ENCODE measurements at places on chromosomes 13 and 19.

DNA sequence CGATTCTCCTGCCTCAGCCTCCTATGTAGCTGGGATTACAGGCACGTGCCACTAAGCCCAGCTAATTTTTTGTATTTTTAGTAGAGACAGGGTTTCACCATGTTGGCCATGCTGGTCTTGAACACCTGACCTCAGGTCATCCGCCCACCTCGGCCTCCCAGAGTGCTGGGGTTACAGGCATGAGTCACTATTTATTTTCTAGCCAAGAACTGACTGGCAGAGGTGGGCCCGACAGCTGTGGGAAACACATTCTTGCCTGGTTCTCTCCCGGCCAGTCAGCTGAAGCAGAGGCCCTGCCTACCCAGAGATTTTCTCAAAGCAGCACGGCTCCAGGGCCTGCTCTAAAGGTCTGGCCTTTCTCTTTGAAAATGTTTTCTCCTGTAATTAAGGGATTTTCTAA is 108.0 kb downstream of the KCTD15 start:
- DNase-seq = no peak

- no peak for DNase-seq
Measured at GRCh38 chr13:97364031-97364430, 69.9 kb upstream of the RAP2A start.

- DNase-seq = no peak
Measured at GRCh38 chr13:55573565-55573964, 1567.2 kb upstream of the PRR20A start.

DNA sequence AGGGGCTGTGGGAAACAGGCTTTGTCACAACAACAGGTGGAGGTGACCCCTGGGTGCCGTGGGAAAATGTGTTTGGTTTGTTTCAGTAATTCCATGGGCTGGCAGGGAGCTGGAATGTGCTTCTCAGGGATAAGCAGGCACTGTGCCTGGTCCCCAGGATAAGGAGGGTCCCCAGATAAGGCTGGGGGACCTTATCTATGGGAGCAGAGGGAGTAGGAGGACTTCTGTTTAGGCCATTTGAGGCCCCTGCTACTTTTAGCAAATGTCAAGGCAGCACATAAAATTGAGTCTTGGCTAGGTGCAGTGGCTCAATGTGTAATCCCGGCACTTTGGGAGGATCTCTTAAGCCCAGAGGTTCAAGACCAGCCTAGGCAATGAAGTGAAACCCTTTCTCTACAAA is 59.5 kb downstream of the KCNC3 start:
- no peak for DNase-seq

GRCh38 chr19:3810708-3811355 is 24.7 kb upstream of the MATK start:
- no peak for DNase-seq

GRCh38 chr19:19582471-19582870 is 36.0 kb downstream of the PBX4 start:
- DNase-seq = no peak

DNA sequence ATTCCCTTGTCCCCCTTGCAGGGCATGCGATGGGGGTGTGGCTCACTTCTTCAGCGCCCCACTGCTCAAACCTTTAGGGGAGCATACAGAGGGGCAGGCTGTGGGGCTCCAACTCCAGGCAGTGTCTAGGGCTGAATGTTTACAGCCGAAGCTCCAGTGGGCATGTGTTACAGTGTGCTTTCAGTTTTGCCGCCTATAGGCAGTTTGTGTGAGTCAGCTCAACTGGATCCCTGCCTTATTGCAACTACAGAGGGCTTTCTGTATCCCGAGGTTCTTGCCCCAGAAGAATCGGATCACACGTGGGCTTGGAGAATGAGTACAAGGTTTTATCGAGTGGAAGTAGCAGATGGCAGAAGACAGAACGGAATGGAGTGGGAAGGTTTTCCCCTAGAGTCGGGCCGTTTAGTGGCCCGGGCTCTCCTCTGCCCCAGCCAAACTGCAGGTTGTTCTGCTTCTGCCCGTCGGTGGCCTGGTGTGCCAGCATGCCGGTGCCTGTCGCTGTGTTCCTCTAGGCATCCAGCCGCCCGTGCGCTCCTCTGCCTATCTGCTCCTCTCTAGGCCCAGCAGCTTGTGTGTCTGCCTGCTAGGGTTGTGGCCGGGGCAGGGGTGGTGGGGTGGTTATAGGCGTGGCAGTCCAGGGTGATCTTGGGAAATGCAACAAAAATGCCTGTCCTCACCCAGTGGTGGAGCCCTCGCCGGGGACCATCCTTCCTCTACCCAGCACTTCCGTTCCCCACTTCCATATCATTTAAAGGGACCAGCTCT is 435.9 kb upstream of the SGCG start:
- no peak for DNase-seq

DNA sequence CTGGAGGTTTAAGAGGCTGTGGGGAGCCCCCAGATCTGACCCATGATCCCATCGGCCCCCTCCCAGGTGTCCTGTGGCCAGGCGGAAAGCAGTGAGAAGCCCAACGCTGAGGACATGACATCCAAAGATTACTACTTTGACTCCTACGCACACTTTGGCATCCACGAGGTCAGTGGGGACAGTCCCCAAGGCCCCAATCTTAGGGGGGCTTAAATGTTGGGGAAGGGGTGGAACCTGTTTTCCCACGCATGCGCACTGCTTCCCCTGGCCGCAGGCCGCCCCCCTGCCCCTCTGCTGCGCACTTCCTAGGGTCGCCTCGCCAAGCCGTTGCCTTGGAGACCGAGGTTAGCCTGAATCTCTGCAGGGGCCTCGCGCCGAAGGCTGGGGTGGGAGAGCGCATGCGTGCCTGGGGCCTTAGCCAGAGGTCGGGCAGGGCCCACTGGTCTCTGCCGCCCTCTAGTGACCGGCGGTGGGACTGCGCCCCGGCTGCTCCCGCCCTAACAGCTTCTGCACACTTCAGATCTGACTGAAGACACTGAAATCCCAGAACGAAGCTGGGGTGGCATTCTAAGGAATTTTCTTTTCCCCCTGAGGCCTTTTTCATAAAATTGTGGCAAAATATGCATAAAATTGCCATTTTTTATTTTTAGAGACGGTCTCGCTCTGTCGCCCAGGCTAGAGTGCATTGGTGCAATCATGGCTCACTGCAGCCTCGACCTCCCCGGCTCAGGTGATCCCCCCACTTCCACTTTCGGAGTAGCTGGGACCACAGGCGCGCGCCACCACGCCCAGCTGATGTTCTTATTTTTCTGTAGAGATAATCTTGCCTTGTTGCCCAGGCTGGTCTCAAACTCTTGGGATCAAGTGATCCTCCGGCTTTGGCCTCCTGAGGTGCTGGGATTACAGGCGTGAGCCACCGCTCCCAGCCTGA is 3.6 kb downstream of the PRMT1 start:
- no peak for DNase-seq
